Endothelial cell (in vitro differentiated cells): ENCODE measurements at places on chromosomes 4 and X. TPM values are rescaled to one million over a fixed set of nuclear protein-coding genes. Genes with fewer than 3 reads are reported as not detected.

DNA sequence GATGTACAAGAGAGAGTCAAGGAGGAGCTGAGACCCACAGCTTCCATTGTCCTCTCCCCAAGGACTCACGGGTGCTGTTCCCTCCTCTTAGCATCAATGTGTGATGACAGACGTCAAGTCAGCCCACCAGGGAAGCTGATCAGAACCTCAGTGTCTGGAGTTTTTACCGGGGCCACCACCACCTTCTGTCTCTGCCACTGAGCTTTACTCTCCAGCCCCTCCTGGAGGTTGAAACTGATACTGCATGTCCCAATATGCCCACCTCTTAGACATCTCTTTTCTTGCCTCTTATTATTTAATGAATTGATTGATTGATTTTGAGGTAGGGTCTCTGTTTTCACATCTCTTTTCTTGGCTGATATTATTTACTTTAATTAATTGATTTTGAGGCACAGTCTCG is 10.3 kb upstream of the AKAP17A start:
- H3K36me3 ChIP-seq = no peaks in the 10 kb centered on the region
- no peaks in the 10 kb centered on the region for H3K27me3 ChIP-seq
- no peak for DNase-seq

The RIPPLY1 gene
- not detected for total RNA-seq

DNA sequence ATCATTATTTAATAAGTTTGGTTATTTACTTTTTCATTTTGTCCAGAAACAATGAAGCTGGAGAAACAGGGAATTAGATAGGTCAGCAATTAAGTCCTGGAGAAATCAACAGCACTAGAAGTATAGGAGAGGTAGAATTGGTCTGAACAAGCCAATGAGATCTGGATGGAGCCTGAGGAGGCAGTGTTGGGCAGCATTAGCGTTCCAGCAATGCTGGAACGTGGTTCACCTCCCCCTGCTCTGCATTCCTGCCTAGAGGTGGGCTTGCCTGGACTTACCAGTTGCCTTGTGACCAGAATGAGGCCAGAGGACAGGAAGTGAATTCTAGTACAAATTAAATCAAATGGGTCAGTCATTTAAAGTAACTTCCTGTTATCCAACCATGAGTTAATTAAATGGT is 4.6 kb downstream of the RASSF6 start:
- H3K27me3 ChIP-seq = peaks cover 2% of the 10 kb centered on the region
- H3K27ac ChIP-seq = no peak overlapping the region
- H3K36me3 ChIP-seq = no peaks in the 10 kb centered on the region
- H3K4me3 ChIP-seq = no peak overlapping the region

The ASB12 gene
- total RNA-seq = 0.33 TPM

The GPRASP1 gene
- 3.9 TPM for total RNA-seq

DNA sequence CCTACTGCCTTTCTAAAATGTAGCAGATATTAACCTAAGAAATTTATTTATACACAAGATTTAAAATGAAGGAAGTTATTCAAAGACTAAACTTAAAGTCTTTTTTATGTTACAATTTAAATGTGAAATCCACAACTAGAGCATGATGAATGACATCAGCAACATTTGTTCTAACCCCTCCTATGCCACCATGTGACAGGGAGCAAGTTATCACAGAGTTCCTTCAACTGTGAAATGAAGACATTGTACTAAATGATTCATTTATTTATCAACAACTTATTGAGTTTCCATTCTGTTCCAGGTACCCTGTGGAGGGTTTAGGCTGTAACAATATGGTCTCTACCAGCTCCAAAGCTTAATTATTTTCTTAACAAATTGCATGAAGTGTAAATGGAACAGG is 76.9 kb downstream of the SLC39A8 start:
- no peak overlapping the region for H3K4me3 ChIP-seq
- H3K27ac ChIP-seq = no peak overlapping the region
- peaks cover 17% of the 10 kb centered on the region for H3K4me1 ChIP-seq
- H3K27me3 ChIP-seq = no peaks in the 10 kb centered on the region

The CFAP47 gene
- 0.44 TPM for total RNA-seq

The TSPAN6 gene
- 52.2 TPM for total RNA-seq

The CTSO gene
- 3.5 TPM for total RNA-seq

DNA sequence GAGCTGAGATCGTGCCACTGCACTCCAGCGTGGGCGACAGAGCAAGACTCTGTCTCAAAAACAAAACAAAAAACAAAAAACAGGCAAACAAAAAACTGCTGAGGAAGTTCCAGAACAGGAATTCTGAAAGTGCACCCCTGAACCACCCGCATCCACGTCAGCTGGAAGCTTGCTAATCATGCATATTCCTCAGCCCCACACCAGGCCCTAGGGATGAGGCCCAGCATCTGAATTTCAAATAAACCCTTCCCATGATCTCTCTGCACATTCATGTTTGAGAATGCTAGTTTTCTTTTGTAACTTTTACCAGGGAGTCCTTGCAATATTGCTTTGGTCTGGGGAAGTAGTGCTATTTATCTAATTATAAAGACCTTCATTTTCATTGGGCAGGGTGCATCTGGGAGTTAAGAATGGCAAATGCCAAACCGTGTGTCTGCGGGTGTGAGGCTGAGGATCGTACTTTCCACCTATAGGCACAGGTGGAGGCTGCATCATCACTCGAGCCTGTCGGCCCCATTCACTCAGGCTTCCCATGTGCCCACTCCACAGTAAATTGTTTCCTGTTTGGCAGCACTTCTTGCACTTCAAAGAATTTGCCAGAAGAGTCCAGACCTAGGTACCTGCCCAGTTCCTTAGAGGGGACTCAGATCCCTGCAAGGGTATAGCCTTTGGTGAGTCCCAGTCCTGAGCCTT is 23.6 kb downstream of the CCKAR start:
- H3K27ac ChIP-seq = no peak overlapping the region
- no peak overlapping the region for H3K4me3 ChIP-seq
- peaks cover 5% of the 10 kb centered on the region for H3K4me1 ChIP-seq

DNA sequence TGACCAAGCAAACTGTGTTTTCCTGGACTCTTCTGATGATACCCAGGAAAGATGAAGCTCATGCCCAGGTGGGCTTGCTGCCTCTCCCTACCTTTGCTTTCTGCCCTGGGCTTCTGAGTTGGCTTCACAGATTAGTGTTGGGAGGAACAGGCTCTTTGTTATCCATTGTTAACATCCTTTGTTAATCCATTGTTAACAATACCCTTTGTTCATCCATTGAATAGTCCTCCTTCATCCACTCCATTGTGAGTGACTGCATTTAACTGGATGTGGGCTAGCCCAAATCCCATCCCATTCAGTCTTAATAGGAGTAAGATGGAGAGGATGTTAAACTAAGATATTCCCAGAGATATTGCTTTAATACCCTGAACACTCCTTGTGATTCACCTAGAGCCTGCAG is 199.0 kb upstream of the LNX1 start:
- peaks cover 11% of the 10 kb centered on the region for H3K4me1 ChIP-seq
- H3K27ac ChIP-seq = no peak overlapping the region
- H3K27me3 ChIP-seq = no peaks in the 10 kb centered on the region
- H3K4me3 ChIP-seq = no peak overlapping the region

DNA sequence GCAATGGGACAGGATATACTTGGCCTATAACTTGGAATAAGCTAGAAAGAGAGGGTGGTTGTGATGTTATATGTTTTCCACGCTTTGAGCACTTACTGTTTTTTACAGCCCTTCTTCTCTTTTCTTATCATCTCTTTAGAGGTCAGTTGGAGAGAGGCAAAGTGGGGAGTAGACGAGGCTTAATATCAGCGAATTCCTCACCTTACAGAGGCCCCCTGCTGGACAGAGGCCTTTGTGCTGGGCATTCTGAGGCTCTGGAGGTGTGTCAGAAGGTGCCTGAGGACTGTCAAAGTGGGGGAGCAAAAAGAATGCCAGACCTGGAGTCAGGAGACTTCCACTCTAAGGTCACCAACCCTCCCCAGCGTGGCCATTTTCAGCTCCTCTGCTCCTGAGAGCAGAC is 42.5 kb downstream of the MAMLD1 start:
- H3K36me3 ChIP-seq = no peaks in the 10 kb centered on the region
- peak; percentile 7 for DNase-seq
- H3K27me3 ChIP-seq = no peaks in the 10 kb centered on the region
- no peaks in the 10 kb centered on the region for H3K4me1 ChIP-seq
